Naive thymus-derived CD8-positive, alpha-beta T cell (primary cell): ENCODE measurements at places on chromosomes 3 and 15. TPM values are rescaled to one million over a fixed set of nuclear protein-coding genes. Genes with fewer than 3 reads are reported as not detected.

The UNC13C gene
- not detected for polyA plus RNA-seq

The NR2E3 gene
- 0.36 TPM for polyA plus RNA-seq

The RTP3 gene
- not detected for polyA plus RNA-seq

The GOLGA8Q gene
- polyA plus RNA-seq = not detected

The ATP8B4 gene
- not detected for polyA plus RNA-seq

The MAPKAPK3 gene
- 42.4 TPM for polyA plus RNA-seq

The SLC28A2 gene
- not detected for polyA plus RNA-seq

The STXBP5L gene
- polyA plus RNA-seq = not detected

The RARB gene
- polyA plus RNA-seq = not detected
